ENCODE measurements at places on chromosomes 2 and 18.

DNA sequence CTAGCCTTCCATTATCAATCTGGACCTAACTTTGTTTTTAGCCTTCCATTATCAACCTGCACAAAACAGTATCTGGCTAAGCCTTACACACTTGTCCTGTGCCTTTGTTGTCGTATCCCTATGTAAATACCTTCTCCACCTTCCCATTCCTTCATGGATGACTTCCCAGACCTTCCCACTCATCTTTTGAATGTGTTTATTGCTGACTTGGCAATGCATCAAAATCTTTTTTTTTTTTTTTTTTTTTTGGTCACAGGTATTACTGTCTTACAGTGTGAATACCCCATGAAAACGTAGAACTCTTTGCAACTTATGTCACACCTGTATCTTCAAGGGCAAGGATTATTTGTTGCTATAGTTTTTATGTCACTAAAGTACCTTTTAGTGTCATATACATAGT lies 25.7 kb downstream of the RPE start:
- DNase-seq = no peak

DNA sequence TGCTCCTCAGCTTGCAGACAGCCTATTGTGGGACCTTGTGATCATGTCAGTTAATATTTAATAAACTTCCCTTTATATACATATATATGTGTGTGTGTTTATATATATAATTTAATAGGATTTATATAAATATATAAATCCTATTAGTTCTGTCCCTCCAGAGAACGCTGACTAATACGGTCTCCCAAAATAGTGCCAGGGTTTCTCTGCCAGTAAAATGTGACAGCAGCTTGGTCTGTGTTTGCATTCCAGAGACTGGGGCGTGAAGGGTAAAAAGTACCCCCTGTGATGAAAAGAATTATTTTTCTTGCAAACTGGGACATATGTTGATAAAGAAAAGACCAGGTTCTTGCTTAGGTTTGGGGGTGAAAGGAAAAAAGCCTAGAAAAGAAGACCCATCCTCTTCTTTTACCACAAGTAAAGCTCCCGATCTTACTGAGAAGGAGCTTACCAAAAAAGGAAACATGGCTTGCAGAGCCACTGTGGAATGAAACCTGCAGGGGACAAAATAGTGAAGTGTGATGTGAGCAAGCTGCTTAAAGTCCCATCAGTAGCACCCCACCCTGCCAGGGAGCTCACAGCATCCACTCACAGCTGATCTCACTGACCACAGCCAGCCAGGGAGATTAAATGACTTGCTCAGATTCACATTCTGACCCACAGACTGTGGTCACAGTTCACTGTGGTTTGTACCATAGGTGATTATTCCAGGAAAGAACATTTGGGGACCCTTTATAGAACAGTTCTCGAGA lies 110.9 kb upstream of the RMP24 start:
- DNase-seq = no peak

GRCh38 chr2:91748902-91749301 lies 3057.4 kb downstream of the RPIA start:
- DNase-seq = no peak

- no peak for DNase-seq
These were observed 97.8 kb upstream of the ARL4C start for GRCh38 chr2:234594715-234595114.

- no peak for DNase-seq
These were observed 47.2 kb downstream of the HK2 start for GRCh38 chr2:74881176-74881575.

DNA sequence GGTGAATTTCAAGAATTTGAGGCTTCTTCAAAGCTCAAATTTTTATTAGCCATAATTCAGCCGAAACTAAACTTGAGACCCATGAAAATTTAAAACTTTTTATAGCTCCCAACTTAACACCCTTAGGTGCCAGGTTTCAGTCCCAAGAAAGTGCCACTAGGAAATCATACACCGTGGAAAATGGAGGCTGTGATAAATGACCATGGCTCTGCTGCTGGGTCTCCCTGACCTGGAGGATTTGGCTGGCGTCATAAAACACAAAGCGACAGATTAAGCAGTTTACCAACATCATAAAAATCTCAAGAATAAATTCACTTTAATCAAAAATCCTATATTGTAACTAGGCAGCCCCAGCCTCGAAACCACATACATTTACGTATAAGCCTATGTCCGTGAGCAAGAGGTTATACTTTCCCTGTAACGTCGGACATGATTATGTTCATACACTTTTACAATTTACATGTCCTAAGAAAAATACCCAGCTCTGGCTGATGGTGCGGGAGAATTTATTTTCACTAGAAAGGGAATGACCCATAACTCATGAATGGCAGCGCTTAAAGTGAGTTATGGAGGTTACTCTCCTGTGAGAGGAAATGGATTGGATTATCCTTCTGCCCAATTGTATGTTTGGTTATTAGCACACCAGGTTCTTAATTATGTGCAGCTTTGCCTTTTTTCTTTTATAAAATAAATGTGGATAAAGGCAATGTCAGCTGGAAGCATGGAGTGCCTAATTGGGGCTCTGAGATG lies 329.4 kb downstream of the AGPS start:
- DNase-seq = no peak

GRCh38 chr2:240503375-240503774 lies 54.4 kb downstream of the ANKMY1 start:
- DNase-seq = no peak

DNA sequence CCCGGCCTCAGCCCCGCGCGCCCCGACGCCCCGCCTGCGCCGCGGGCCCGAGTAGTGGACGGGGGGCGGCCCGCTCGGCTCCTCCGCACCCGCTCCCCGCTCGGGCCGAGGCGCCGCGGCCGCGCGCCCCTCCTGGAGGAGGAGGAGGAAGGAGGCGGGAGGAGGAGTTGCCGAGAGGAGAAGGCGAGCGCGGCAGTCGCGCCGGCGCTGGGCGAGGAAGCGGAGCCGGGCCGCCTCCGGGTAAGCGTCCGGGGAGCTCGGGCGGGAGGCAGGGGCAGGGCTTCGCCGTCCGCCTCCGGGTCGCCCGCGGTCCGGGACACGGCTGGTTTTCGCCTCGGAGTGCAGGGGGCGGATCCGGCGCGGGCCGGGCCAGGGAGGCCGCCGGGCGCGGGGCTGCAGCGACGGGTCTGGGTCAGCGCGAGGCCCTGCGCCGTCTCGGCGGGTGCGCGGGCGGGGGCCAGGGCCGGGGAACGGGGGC lies at the start of gene SOCS6:
Gene SOCS6 (plus strand): TSS at position 195 of the 478 bp plus-strand sequence. CDS start 35,624 bp downstream, outside the sequence.
- peak; percentile 71 for DNase-seq

GRCh38 chr2:70767699-70768589 lies at the start of gene ADD2:
TSS of gene ADD2 (minus strand) at chr2:70768200. CDS start at chr2:70706408, 61,792 bp downstream.
- DNase-seq = no peak

GRCh38 chr2:72936660-72937355 lies 19.5 kb downstream of the EMX1 start:
- no peak for DNase-seq

GRCh38 chr2:29110916-29111535 lies 4.2 kb upstream of the CLIP4 start:
- peak; percentile 47 for DNase-seq

- DNase-seq = no peak
These were observed 160.2 kb downstream of the ZEB2 start for GRCh38 chr2:144359684-144360083.

GRCh38 chr2:170578606-170579005 lies 136.5 kb upstream of the SP5 start:
- no peak for DNase-seq

- no peak for DNase-seq
These were observed 964 bp upstream of the ST3GAL5 start for GRCh38 chr2:85889627-85890281.

GRCh38 chr2:60836491-60836890 lies 44.9 kb upstream of the REL start:
- DNase-seq = no peak

- no peak for DNase-seq
These were observed 1233.5 kb upstream of the NXPH2 start for GRCh38 chr2:140013545-140014203.

DNA sequence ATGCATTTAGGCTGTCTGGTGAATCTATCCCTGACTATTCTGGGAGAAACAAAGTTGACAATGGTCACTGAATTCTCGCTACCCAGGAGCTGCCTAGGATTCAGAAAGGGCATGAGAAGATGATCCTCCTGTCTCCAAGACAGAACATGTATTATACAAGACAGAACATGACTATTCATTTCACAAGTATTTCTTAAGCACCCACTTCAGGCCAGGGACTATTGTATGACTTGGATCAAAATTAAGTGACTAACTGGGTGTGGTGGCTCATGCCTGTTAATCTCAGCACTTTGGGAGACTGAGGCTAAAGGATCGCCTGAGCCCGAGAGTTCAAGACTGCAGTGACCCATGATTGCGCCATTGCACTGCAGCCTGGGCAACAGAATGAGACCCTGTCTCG lies 235.8 kb upstream of the RAB12 start:
- no peak for DNase-seq

- DNase-seq = no peak
These were observed 84.4 kb downstream of the MAP4K4 start for GRCh38 chr2:101781791-101782426.

GRCh38 chr2:50895041-50895440 lies 136.9 kb downstream of the NRXN1 start:
- DNase-seq = no peak

DNA sequence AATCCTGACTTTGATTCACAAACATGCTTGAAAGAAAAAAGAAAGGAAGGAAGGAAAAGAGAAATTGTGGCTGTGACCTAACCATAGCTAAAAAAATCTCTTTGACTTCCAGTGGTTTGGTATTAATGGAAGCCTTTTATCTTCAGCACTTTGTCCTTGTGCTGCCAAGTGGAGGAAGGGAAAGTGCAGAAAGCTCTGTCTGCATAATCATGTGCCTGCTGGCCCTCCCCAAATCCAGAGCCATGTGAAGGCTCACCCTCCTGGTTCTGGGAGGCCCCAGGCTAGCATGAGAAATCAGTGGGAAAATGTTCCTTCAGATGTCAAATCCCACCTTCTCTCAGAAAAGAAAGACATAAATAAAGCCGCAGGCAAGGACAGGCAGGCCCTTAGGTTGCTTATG lies 48.3 kb upstream of the BMPR2 start:
- no peak for DNase-seq

DNA sequence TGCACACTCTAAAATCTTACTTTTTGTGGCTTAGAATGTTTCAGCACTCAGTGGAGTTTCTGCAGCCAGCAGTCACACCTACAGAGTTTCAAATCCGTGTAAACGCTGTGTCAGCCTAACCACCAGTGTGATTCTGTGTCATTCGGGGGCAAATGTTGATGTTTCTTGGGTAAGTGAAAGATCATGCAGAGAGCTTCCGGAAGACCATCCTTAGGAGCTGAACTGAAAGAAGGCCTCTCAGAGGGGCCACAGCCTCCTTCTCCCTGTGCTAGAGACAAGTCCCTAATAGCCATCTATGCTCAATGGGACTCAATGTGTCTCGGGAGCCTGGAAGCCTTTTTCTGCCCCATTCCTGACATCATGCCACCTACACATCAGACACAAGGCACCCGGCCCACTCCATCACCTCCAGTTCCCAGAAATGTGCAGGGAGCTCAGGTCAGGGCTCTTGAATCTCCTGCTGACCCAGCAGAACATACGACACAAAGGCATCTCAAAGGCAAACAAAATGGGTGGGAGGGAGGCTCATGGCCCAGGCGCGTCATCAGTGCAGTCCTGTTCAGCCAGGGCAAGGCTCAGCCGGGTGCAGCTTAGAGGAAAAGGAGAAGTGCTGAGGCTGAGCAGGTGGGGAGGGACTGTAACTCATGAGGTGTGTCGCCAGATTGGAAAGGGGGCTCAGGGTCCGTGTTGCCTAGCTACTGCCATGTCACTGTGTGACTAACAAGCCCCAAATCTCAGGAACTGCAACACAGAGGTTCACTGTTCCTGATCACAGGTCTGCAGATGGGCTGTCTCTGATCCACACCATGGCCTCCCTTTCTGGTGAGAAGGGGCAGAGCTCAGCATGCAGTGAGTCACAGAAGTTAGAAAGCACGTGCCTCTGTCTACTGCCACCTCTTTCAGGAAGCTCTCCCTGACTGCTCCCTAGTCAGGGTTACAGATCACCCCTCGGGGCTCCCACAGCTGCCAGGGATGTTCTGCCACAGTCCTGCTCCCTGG lies 82.0 kb downstream of the SMAD7 start:
- peak; percentile 23 for DNase-seq

GRCh38 chr2:27249891-27250651 lies 12.8 kb downstream of the SLC30A3 start:
- peak; percentile 68 for DNase-seq

DNA sequence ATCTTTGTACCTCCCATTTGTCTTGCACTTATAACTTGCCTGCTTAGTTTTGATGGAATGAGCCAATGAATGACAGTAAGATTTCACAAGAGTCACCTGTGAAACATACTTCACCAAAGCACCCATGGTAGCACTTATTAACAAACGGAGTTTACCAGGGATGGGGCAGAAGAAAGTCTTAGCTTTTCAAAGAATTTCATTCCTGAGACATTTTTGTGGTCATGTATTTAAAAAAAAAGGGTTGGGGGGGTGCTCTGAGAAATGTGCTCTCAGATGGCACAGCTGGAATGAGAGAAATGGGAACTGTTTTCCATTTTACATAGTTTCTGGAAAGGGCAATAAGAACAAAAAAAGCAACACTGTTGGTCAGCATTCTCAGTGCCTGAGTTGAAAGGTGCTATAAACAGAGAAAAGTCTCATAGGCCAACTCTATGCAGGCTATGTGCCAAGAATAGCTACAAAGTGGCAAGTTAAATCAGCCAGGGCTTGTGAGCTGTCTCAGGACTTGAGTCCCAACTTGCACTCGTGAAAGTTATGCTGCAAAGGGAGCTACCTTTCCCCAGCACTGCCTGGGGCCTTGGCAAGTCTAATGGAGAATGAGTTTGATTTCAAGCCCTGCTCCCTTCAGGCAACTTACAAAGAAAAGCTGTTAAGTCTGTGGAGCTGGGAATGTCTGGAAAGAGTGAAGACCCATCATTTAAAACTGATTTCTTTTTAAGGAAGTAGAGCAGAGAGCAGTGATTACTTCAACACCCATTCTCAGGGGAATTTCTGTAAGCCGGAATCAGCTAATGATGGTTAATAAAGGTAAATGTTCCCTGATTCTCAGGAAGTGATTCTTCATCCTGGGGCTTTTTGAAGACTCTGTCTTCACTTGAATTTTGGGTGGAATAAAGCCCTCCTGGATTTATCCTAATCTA lies 170.6 kb downstream of the SLC8A1 start:
- DNase-seq = no peak
